CD4-positive, CD25-positive, alpha-beta regulatory T cell (primary cell): ENCODE measurements at places on chromosomes 2 and 18. TPM values are rescaled to one million over a fixed set of nuclear protein-coding genes. Genes with fewer than 3 reads are reported as not detected.

The CREG2 gene
- polyA plus RNA-seq = 5.2 TPM

- no peak for DNase-seq
Observed at GRCh38 chr2:20227894-20228505, 3.1 kb upstream of the SDC1 start.

GRCh38 chr18:74949611-74950010, 259.3 kb downstream of the PTGR3 start:
- DNase-seq = no peak

The ST6GAL2 gene
- not detected for polyA plus RNA-seq

GRCh38 chr18:32379891-32380290, 90.8 kb downstream of the GAREM1 start:
- DNase-seq = no peak
